ENCODE measurements at places on chromosomes 13 and 19.

DNA sequence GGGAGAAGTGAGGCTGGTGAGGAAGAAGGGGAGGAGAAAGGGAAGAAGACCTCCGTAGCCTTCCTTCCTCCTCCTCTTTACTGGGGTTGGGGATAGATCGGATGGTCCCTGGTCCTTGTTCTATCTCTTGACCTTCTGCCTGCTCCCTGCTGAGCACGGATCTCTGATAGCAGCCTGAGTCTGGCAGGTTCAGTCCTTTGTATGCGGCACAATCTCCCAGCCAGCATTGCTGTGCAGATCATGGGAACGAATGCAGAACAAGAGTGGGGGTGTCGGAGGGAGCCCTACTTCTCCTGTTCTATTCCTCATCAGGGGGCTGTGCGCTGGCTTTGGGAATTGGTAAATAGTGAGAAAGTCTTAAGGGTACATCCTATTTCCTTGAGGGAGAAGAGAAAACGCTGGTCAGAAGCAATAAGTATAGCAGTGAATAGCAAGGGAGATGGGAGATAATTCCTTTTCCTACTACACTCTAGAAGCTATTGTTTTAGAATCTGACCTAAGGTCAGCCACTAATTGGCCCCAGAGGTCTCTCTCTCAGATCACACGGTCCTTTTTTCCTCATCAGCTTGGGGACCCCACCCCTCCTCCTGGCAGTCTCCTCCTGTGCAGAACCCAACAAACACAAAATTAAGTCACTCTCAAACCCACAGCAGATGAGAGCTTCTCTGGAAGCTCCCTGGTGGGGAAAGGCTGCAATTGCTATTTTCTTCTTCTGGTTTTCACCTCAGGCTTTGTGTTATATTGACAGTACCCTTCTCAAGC, 41.0 kb downstream of the KL start:
- DNase-seq = no peak

DNA sequence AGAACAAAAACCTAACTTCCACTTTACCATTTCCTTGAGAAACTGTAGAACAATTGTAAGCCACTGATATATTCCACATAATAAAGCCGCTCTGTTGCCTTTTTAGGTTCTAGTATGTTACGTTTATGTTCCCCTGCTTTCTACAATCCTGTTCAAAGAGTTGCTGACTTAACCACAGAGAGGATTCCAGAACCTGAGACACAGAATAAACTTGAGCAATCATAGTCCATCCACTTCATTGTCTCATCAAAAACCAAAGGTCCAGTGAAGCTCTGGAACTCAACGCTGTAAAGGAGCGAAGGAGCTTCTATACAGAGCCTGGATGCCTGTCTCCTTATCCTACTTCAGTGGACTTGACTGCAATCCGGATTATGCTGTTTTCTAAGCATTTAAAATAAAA, 4.6 kb downstream of the STARD13 start:
- no peak for DNase-seq

DNA sequence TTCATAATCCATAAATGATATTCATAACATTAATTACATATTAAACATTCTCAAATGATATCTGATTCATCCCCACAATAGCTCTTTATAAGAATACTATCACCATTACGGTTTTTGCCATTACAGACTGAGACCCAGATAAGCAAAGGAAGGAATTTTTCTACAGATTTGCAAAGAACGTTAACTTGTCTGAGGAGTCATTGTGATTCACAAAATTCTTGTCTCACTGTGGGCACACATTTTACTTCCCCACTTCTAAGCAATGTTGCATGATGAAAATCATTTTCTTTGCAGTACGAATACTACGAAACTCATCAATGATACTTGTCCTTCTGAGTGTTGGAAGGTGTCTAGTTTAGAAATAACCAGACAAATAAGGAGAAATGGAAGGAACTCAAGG, 70.1 kb downstream of the NALCN start:
- no peak for DNase-seq

DNA sequence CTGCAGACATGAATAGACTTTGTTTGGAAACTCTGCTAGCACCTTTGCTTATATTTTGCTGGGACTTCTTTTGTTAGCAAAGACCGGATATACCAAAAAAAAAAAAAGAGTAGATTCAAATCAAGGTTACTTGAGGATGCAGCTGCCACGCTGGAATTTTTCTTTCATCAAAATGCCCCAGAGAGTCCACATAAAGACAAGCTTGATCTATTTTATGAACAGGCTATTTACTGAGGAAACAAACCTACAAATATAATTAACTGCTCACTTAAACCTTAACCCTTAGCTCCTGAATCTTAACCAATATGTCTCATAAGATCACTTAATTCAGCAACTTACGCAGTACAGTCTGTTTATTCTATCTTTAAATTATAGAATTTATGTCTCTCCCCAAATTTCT, 27.1 kb upstream of the DOCK9 start:
- no peak for DNase-seq

DNA sequence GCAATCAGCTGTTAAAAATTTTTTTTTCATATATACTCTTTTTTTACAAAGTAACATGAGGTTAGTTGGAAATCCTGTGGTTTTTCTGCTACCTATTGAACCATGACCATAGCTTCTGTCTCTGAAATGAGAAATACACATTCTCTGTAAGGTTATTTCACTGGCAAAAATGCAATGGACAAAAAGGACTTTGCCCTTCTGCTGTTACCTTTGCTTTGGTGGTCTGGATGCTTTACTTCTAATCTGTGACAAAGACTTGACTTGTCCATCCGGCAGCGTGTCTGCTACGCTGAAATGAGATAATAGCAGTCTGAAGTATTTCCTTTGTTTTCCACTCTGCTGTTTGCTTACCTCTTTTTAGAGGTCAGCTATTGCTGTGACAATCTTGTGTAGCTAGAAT, 412.8 kb downstream of the SLITRK6 start:
- no peak for DNase-seq

GRCh38 chr13:27965740-27966640, 3.1 kb downstream of the CDX2 start:
- no peak for DNase-seq

DNA sequence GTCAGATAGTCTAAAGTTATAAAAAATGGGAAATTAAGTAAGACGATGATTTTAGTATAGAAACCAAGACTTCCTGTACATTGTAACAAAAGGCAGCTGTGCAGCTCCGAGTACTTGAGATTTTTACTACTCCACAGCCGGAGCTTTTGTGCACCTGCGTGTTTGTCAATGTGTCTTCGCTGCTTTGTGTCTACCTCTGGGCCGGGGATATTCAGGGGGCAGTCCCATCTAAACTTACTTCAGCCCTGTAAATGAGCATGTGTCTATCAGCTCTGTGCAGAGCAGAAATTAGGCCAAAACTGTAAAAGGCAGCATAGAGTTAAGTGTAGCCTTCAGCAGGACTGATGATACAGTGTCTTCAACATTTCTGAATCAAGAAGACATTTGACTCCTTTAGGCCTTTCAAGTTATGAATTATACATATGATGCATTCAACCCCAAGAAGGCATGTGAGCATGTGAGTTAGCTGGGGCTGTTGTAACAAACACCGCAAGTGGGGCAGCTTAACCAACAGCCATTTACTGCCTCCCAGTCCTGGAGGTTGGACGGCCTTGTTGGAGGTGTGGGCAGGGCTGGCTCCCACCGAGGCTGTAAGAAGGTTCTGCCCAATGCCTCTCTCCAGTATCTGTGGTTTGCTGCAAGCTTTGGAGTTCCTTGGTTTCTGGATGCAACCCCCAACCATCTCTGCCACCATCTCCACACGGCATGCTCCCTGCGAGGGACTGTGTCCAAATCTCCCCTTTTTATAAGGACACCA, 191.0 kb upstream of the IRS2 start:
- no peak for DNase-seq

GRCh38 chr13:46896341-46897137, at the start of gene HTR2A:
Gene HTR2A (minus strand): TSS chr13:46897053. CDS start chr13:46895906, 1,147 bp downstream.
- DNase-seq = no peak

DNA sequence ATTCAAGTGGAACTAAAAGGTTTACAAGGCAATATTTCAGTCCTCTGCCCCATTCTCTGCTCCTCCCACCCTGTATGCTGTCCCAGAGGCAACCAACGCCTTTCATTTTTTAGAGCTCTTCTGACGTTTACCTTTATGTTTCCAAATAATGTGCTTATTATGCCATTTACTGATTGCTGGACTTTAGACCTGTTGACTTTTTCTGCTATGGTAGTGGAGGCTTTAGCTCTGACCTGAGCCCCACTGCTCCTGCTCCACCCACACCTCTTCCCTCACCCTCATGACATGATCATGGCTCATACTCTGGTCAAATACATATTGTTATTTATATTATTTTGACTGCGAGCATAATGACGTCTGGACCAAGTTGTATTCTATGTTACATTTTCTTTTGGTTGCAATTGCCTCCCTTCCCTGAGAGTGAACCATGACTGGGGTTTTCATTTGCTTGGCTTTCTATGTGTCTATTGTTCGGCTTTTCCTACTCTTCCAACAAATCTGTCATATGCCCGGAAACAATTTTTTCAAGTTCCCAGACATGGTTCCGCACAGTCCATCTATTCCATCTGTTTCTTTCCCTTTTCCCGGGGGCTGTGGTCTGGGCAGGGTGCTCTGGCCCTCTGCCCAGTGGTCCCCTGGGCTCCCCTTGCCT, 31.4 kb upstream of the GJB6 start:
- DNase-seq = no peak

- DNase-seq = no peak
Observed at GRCh38 chr19:2239771-2240770, 3.4 kb downstream of the SF3A2 start.

DNA sequence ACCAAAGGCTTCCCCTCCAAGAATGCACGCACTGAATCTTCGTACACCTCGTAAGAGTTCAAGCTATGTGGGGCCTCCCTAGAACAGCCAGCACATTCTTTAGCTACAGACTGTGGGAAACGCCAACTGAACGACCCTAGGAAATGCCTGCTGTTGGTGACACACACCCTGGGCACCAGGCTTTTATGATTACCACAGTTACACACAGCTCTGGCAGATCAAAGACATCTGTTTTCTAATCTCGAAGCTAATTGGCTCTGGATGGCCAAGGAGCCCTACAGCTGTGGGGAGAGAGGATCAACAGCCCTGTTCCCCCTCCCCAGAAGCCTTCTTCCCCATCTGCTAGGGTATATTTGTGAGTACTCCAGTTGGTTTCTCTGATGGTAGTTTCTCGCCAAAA, 123.0 kb downstream of the COL4A1 start:
- no peak for DNase-seq

DNA sequence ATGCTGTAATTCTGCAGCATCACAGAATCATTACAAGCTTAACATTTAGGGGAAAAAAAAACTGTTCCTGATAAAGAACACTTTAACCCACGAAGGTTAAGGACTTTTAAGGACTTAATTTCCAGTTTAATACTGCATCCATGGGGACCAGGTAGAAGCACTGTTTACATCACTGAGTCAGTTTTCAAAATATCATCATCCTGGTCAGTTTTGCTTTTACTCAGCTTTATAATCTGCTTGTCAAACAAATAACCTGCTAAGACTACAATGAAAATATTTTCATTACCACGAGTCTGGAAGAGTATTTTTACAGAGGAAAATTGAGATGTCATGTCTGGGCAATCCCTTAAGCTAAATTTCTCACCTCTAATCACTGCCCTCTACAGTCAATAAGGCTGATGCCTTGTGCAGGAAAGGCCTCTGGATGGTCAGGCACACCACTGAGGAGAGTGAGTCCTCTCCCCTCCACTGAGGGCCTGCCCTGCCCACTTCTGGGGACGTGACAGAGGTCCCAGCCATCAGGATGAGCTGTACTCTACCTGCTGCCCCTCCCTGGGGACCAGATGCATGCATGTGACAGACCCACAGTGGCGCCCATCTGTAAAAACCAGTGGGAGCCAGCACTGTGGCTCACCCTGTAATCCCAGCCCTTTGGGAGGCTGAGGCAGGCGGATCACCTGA, 31.0 kb downstream of the FOXO1 start:
- no peak for DNase-seq

GRCh38 chr19:46232029-46232428, 2.5 kb downstream of the IGFL1 start:
- no peak for DNase-seq

DNA sequence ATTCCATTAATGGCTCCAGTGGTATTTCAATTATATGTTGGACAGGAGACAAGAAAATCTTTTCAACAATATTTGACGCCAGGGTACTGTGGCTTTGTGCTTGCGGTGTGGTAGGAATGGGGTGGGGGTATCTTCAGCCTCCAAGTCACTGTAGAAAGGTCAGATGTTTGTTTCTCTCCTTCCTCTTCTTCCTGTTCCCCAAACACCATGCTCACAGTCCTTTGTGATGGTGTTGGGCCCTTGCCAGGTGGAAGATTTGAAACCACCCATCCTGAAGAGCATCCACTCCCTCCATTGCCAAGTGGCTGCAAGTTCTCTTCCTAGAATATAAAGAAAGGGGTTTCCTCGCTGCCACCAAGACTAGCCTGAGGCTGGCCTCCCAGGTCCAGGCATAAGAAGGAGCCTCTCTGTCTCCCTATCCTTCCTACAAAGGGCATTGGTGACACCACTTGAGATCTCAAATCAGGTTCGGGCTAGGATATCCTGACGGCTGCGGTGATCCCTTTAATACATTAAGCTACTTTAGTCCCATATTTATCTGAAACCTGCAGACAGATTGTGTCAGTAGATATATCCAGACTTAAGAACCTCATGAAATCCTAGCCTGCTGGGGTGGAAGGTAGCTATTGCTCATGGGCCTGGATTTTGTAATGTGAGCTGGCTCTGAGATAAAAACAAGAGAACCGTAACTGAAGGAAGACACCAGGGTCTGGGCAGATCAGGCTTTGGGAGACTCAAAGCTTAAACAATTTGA, 64.3 kb upstream of the SIAH3 start:
- no peak for DNase-seq

DNA sequence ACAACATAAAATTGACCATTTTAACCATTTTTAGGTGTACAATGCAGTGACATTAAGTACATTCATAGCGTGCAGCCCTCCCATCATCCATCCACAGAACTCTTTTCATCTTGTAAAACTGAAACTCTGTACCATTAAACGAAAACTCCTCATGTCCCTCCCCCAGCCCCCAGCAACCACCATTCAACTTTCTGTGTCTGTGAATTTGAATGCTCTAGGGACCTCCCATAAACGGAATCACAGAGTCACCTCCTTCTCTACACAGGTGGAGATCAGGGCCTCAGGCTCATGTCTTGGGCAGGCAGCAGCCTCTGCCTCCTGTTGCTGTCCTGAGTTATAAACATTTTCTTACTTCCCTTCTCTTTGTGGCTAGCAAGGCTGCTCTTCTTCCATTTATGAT, 7.3 kb upstream of the CCNE1 start:
- DNase-seq = no peak

GRCh38 chr19:40575326-40575725, 1.3 kb upstream of the SHKBP1 start:
- no peak for DNase-seq
